ENCODE measurements at places on chromosomes 16 and 17.

DNA sequence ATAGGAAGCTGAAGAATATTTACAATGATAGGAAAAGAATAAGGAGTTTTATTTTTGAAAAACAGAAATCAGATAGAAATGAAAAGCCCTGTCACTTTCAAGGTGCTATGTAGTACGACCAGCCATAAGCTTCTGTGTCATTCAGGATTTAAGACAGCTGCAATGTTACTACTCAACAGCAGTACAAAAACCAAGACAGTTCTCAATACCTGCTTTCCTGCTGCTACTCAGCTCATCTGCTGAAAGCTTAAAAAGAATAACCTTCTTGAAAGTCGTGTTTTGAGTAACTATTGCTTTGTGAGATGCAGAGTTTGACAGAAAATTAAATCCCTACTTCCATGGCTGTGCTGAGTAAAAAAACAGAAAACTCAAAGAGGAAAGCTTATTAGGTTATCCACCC, 8.7 kb downstream of the GRB2 start:
- DNase-seq, result no peak

- DNase-seq, result no peak
These were observed 610.7 kb upstream of the C16orf82 start for GRCh38 chr16:26456074-26456473.

GRCh38 chr17:32962320-32962711, 29.3 kb upstream of the SPACA3 start:
- no peak for DNase-seq

- no peak for DNase-seq
These were observed 18.2 kb upstream of the NOS2 start for GRCh38 chr17:27818401-27819105.

DNA sequence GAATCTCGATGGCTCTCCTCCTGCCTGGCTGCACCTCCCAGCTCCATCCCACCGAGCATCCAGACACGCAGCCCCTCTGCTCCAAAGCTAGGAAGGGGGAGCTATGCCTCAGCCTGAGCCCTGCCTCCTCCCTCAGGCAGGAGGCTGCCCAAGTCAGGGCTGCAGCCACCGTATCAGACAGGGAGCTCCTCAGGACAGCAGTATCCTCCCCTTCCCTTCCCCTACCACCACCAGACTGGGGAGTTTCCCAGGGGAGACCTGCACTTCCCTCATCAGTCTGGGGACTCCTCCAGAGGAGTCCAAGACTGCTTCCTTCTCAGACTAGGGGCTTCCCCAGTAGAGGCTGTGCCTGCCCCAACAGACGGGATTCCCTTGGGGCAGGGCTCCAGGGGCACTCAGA, 17.5 kb downstream of the TMEM132E start:
- DNase-seq, result no peak

GRCh38 chr16:49836668-49837067, 19.2 kb downstream of the ZNF423 start:
- DNase-seq, result no peak

DNA sequence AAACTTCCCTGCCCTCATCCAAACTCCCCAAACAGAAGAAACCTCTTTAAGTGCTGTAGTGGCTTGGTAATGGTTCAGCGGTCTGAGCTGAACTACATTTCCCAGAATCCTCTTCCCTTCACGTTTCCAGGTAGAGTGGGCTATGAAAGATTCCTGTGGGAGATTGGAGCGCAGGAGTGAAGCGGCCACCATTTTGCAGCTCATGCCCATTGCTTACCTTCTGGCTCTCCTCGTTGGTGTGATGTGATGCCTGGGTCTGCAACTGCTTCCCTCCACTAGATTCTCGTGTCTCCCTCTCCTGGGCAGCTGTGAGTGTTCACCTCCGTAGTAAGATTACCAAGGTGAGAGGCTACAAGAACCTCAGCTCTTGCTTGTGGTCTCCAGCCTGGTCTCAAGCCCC, 82.1 kb downstream of the GPR139 start:
- DNase-seq, result no peak
